Activated T-helper 17 cell treated with anti-CD3 and anti-CD28 coated beads, Interleukin-2, amount 50 U/mL, for 72 hours (primary cell): ENCODE measurements at places on chromosomes 13 and 19. TPM values are rescaled to one million over a fixed set of nuclear protein-coding genes. Genes with fewer than 3 reads are reported as not detected.

DNA sequence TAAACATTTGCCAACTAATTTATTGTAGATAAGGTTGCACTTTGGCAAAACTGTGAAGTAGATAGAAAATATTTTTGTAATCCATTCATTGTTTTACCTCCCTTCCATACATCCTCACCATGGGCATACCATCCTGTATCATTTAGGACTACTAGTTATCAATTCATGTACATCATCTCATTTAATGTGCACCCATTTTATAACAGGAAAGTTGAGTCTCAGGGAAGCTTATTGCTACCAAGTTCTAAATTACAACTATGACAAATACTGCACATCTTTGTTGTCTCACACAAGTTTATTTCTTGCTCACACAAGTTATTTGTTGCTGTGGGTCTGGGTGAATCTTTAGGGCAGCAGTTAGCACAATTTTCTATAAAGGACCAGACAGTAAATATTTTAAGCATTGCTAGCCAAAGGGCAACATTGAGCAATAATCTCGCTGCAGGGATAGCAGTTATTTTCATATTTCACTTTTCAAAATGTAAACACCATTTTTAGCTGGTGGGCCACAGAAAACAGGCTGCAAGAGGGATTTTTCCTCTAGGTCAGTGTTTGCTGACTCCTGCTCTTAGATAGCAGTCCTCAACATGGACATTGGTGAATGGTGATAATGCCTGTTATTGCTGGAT, 276.5 kb downstream of the GPC6 start:
- ATAC-seq: no peak

- ATAC-seq: no peak
Observed at GRCh38 chr19:14772995-14773394, 5.4 kb downstream of the ADGRE2 start.

GRCh38 chr13:114272977-114273376, 8.4 kb upstream of the UPF3A start:
- ATAC-seq: no peak

DNA sequence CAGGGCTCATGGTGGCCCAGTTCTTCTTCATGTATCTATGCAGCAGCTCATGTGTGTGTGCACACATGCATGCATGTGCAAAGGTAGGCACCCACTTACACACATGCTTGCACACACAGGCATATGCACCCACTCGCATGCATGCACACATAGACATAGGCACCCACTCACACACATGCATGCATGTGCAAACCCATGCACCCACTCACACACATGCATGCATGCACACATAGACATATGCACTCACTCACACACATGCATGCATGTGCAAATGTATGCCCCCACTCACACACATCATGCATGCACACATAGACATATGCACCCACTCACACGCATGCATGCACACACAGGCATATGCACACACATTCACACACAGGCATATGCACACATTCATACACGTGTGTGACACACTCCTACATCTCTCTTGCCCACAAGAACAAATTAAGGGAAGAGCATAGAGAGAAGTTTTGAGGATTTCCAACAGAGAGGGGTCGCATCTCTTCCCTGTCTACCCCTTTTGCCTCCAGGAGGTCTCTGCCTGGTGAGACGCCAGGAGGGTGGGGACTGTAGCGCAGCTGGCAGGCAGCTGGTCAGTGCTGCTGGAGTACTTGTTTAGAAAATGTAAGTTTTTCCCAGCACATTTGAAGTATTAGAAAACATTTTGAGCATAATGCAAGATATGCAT, 63.9 kb upstream of the ARHGEF7 start:
- ATAC-seq: no peak

- ATAC-seq: no peak
Observed at GRCh38 chr19:55681131-55682092, 6.4 kb downstream of the EPN1 start.

DNA sequence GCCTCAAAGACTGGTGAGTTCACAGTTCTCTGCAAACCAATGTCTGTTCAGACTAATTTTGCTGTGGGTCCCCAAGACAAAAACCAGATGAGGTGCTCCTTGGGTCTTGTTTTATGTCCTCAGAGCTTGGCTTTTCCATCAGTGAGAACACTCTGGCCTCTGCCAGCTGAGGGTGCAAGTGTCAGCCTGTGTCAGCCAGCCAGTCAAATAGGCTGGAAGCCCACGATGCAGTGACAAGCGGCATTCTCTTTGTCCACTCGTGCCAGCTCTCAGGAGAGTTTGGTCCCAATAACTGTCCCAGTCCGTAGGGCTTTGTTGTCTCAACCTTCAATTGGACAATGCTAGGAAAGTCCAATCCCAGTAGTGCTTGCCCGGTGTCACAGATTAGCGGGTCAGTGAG, 9.4 kb upstream of the AKT2 start:
- no peak for ATAC-seq

GRCh38 chr13:32609428-32609827, 23.2 kb downstream of the PDS5B start:
- ATAC-seq: no peak

DNA sequence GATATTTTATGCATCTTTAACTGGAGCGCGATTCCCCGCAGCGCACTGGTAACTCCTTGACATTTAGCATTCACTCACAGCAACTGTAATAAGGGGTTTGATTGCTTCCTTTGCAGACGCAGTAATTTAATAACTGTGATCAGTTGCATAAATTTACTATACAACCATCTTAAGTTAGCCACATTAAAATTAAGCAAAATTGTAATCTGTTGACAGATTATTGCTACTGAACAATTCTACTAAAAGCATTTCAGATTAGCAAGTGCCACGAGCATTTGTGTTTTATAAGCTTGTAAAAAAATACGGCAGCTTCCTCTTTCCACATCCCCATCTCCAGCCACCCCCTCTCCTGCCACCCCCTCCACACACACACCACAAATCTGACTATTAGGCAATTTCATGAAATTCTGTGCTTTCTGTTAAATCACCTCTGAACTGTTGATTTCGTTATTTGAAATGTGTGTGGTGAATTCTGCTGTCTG, 44.4 kb downstream of the TSHZ3 start:
- no peak for ATAC-seq

- no peak for ATAC-seq
Observed at GRCh38 chr13:91360246-91360751, 12.8 kb downstream of the MIR17HG start.

GRCh38 chr19:44278181-44278690, 18.6 kb downstream of the ZNF233 start:
- no peak for ATAC-seq

GRCh38 chr13:74205313-74205690, 71.1 kb upstream of the KLF12 start:
- ATAC-seq: no peak

- ATAC-seq: no peak
Observed at GRCh38 chr13:68125087-68125480, 894.9 kb upstream of the PCDH9 start.

GRCh38 chr19:1168572-1169410, 5.3 kb downstream of the SBNO2 start:
- no peak for ATAC-seq

- no peak for ATAC-seq
Observed at GRCh38 chr13:67107979-67108378, 122.2 kb downstream of the PCDH9 start.

DNA sequence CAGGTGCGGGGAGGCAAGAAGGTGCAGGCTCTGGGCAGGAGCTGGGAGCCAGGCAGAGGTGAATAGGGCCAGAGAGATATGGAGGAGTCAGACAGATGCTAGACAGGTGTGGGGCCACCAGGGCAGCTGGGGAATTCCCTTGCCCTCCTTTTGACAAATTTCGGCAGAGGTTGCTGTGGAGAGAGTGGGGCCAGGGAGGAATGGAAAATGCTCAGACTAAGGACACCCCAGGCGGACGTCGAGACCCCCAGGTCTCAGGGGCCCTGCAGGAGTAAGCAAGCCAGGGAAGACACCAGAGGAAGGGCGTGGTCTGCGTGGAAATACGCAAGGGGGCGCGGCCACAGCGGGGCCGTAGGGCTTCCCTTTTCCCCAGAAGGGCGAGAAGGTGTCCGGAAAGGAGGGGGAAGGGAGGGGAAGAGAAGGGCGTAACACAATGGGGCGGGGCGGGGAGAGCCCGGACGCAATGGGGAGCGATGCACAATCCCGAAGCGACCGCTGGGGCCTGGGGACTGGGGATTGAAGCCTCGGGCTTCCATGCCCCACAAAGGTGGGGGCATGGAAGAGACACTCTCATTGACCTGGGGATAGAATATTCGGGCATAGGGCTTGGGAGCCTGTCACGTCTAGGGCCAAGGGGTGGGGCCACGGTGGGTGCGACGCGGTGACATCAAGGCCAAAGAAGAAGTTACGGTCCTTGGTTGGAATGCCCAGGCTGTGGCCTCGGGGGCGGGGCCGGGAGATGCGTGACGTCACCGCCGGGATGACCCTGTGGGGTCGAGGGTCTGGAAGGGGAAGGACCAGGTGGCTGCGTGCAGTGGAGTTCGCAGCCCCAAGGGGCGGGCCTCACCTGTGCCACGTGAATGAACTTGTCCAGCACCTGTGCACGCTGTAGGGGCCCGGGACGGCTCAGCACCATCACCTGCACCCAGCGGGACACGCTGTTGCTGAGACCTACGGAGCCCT, 8.2 kb downstream of the RASGRP4 start:
- ATAC-seq: peak; percentile 90

- ATAC-seq: no peak
Observed at GRCh38 chr13:107370015-107370785, 802.3 kb upstream of the ARGLU1 start.

- peak; percentile 91 for ATAC-seq
Observed at GRCh38 chr19:55178781-55179599, 1.1 kb downstream of the SYT5 start.

- peak; percentile 74 for ATAC-seq
Observed at GRCh38 chr19:15304140-15304705, 28.1 kb downstream of the BRD4 start.

DNA sequence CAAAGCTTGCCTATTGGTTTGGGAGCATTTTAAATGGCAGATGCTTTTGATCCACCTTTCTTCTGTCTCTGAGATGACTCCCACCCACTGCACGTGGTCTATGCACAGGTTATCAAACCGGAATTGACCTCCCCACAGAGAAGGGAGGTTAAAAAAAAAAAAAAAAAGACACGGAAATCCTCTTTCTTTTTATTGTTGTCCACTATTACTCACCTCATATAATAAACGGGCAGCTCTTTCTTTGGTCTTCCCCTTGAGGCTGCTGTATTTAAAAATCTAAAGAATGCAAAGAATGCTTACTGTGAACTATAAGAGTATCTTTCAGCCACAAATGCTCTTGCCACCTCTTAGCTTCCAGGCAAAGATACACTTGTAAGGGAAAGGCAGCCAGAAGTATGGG, 329.7 kb downstream of the NDFIP2 start:
- ATAC-seq: no peak

GRCh38 chr13:39776439-39776838, 121.0 kb downstream of the COG6 start:
- peak; percentile 83 for ATAC-seq

- peak; percentile 87 for ATAC-seq
Observed at GRCh38 chr13:39095500-39095899, 57.2 kb downstream of the NHLRC3 start.

DNA sequence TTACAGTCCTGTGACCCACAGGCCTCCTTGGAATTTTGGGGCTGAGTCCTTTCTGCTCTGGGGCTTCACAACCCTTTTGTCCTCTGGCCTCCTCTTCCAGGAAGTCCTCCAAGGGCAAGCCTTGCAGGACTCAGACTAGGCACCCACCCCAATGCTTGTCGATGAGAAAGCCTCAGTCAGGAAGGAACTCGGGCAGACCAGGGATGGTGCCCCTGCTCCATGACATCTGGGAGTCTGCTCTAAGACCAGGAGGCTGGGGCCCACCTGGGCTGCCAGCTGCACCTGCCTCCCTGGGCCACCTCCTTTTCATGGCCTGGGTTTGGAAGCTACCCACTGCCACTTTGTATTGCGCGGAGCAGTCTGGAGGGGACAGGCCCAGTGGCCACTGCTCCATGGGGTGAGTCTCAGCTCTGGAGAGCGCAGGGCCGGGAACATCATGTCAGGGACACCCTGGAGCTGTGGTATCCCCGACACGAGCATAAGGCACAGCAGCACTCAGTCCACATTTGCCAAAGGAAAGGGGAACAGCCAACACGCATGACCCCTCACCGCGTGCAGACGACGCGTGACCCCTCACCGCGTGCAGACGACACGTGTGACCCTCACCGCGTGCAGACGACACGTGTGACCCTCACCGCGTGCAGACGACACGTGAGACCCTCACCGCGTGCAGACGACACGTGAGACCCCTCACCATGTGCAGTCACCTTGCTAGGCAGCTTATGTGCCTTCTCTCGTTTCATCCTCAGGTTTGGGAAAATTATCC, 10.8 kb downstream of the C2CD4C start:
- ATAC-seq: no peak

GRCh38 chr19:49861541-49862378, 5.6 kb downstream of the PNKP start:
- ATAC-seq: no peak

GRCh38 chr19:39481229-39481545, 549 bp downstream of the TIMM50 start:
- no peak for ATAC-seq

- no peak for ATAC-seq
Observed at GRCh38 chr13:51158365-51158764, 47.3 kb upstream of the C13orf42 start.

- ATAC-seq: peak; percentile 31
Observed at GRCh38 chr13:97018029-97018819, 23.9 kb upstream of the OXGR1 start.

- peak; percentile 29 for ATAC-seq
Observed at GRCh38 chr13:110560601-110561343, 750 bp downstream of the RAB20 start.

Gene MEIS3
- 0.39 TPM for total RNA-seq

Gene MEIOSIN
- 0.37 TPM for total RNA-seq

Gene CGB1
- not detected for total RNA-seq

Gene KEAP1
- 71.5 TPM for total RNA-seq

Gene SMIM24
- total RNA-seq: 1.6 TPM

Gene TBCB
- 162 TPM for total RNA-seq

Gene OLFM2
- 7.4 TPM for total RNA-seq

Gene TEKTIP1
- total RNA-seq: 4.0 TPM

Gene GIPR
- total RNA-seq: 32.3 TPM

Gene RNF225
- not detected for total RNA-seq

Gene SHISA7
- total RNA-seq: 0.11 TPM

Gene SRRM5
- total RNA-seq: 1.4 TPM

Gene SCEL
- total RNA-seq: not detected
